Stimulated activated CD4-positive, alpha-beta T cell treated with anti-CD3 and anti-CD28 coated beads, Interleukin-15, amount 100 ng/mL, for 1 hour (primary cell): ENCODE measurements at places on chromosomes 1 and 21.

DNA sequence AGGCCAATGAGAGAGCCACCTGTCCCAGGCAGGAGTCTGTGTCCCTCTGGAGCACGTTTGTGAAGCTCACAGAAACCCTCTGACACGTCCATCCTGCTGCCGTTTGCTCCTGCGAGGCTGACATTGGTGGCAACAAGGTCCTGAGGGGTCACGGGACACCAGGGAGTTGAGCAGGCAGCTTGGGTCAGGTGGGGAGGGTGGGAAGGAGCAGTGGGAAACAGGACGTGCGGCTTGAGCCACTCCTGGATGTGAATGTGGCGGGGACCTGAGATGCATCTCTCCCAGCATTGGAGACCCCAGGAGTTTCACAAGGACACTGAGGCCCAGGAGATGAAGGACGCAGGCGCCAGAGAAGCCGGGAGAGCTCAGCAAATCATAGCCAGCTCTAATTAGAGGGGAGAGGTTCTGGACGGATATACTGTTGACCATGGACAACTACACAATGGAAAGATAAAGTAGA lies 149.0 kb downstream of the PEX14 start:
- DNase-seq: no peak

GRCh38 chr1:103267266-103267665 lies 158.9 kb upstream of the COL11A1 start:
- DNase-seq: no peak

- no peak for DNase-seq
Measured at GRCh38 chr1:64624218-64624713, 120.6 kb upstream of the RAVER2 start.

DNA sequence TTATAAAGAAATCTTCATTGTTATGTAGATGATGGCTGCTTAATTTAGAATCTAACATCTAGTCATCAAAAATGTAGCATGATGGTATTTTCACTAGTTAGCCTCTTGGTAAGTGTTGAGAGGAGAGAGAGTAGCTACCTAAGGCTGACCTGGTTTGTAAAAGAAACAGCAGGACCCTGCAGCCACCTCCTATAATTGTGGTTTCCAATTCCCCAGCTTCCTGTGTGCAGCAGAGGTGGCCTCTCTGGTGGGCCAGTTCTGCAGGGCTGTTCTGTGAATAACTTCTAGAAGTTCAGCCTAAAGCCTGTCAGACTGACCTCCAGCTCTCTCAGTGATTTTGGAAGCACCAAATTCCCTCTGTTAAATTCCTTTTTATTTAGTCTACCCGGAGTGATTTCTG lies 246.4 kb upstream of the LRRC7 start:
- DNase-seq: no peak

DNA sequence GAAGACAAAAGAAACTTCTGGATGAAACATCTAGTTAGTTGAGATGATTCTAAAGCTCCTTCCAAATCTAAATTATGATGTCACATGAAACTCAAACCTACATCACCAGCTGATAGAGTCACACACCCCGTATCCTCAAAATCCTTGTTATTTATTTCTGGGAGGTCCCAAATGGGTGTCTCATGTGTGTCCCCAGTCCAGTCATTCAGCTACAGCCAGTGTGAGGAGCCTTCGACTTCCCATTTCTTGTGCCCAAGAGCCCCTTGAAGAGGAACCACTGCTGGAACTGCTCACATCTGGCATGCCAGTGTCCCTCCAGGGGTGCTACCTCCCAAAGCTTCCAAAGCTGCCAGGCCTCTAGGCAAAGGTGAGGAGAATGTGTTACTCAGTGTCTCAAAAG lies 32.5 kb upstream of the KCNA3 start:
- DNase-seq: no peak

GRCh38 chr1:192162376-192162775 lies 4.1 kb downstream of the RGS18 start:
- no peak for DNase-seq

- peak; percentile 55 for DNase-seq
Measured at GRCh38 chr1:202189001-202189790, 4.4 kb upstream of the LGR6 start.

GRCh38 chr1:34983700-34984355 lies 1.3 kb downstream of the TMEM35B start:
- no peak for DNase-seq

DNA sequence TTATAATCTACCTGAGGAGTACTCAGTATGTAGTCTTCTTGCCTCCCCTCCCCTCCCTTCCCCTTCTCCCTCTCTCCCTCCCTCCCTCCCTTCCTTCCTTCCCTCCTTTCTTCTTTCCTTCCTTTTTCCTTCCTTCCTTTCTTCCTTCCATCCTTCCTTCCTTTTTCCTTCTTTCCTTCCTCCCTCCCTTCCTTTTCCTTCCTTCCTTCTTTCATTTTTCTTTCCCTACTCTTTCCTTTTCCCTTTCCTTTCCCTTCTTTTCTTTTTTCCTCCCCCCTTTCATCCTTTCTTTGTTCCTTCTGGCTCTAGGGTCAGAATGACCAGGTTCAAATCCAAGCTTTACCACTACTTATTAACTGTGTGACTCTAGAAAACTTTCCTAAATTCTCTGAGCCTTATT lies 48.5 kb upstream of the HAO2 start:
- DNase-seq: no peak

- no peak for DNase-seq
Measured at GRCh38 chr1:225655509-225656258, 2.8 kb upstream of the ENAH start.

GRCh38 chr1:17609529-17609928 lies 70.0 kb downstream of the ARHGEF10L start:
- no peak for DNase-seq

DNA sequence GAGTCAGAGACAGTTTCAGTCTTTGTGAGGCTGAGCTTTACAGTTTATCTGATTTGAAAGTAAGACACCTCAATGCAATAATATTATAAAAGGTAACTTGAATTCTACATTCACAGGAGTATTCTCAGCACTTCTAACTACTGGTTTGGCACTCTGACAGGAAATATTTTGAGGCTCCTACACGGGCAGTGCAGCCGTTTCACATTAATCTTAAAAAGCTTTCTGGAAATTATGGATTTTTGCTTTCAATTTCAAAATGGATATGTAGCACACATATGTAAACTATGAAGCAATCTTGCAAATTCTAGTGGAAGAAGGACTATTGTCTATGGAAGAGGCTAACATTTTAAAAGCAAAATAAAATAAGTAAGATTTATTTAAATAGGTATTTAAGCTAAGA lies 262.9 kb upstream of the SNX7 start:
- DNase-seq: no peak

DNA sequence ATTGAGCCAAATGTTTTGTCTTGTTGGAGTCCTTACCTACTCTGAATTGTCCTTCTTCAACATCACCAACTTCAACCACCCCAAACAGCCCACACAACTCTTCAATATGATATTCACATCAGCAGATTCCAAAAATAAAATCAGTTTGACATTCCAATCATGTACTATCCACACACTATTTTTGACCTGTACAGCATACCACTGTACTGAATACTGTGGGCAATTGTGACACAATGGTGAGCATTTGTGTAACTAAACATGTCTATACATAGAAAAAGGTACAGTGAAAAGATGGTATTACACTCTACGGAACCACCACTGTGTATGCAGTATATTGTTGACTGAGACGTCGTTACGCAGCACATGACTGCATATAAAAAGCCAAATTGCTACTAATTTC lies 223.1 kb downstream of the KCNT2 start:
- DNase-seq: no peak

DNA sequence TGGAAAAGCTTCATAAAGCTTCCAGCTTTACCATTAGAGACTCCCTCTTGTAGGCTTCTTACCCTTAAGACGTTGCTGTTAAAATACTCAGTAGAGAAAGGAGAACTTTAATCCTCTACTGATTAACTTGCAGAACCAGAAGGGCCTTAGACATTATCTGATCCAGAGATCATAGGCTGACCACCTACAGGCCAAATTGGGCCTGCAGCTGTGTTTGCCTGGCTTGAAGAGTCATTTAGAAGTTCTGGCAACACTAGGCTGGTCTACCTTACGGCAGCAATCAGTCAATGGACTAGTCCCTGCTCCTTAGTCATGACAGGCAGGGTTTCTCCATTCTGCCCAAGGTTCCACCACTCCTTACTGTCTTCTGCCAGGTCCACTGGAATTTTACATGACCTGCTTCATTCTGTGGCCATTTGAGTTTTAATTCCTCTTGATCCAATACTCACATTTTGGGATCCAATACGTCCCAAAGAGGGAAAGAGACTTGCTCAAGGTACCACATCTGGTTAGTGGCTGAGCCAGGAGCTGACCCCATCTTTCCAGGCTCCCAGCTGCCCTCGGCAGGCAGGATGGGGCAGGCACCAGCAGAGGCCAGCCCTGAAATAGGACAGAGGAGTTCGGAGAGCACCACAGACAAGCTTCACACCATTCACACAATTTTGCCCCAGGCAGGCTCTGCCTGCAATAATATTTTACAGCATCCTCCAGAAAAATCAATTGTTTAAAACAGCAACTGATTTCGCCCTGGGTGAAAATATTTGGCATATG lies 96.8 kb downstream of the TNR start:
- no peak for DNase-seq

GRCh38 chr1:151026460-151026859 lies 9.9 kb upstream of the BNIPL start:
- no peak for DNase-seq

DNA sequence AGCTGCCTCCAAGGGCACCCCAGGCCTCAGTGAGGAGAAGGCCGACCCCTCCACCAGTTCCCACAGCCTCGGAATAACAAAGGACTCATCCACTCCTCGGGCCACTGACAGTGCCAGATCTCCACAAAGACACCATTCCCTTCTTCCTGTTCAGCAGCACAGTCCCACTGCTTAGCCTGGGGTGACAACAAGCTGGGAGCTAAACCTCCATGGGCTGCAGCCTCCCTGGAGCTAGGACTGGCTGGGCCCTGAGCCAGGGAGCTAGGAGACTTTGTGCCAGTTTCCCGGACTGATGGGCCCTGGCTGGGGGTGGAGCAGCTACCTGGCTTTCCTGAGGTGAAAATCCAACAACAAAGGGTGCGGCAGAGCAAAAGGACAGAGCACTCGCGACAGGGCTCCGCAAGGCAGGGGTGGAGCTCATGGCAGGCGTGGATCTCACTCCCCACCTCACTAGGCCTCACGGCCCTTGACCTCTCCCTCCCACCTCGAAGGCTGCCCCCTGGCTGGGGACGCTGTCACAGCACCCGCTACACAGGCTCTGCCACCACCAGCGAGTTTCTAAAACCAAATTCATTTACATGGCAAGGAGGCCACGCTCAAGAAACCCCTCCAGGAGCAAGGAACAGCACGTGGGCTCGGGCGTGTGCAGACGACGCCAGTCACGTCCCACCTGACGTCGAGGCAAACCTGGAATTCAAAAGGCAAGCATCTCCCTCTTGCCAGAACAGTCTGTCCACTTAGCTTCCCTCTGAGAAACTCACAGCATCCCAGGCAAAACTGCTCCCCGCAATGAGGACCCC lies 13.8 kb downstream of the SLC35E2B start:
- no peak for DNase-seq

DNA sequence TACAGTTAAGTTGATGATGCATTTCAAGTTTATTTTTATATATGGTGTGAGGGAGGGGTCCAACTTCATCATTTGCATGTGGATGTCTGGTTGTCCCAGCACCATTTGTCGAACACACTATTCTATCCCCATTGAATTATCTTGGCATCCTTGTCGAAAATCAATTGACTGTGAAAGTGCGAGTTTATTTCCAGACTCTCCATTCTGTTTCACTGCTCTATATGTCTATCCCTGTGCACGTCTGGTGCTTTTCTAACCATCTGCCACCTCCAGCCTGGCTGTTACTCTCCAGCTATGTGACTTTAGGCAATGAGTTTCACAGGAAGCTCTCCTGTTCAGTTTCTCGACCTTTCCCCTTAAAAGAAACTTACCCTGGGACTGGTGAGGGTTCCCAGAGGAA lies 137.1 kb upstream of the KLHDC7A start:
- DNase-seq: no peak

DNA sequence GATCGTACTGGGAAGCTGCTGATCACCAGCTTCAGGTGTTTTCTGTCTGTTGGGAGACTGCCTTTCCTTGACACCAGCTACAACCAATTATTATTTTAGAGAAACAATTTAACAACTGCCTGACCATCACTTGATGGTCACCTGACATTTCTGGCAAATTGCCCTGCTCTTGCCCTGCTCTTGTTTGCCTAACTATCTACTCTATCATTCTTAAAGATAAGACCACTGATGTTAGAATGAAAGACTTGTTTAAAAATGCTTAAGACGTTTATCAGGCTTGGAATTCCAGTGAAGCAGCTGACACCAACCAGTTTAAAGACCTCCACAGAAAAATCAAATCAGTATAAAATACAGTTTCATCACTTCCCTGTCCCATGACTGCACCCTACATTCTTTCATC lies 423.3 kb upstream of the CAMK1G start:
- no peak for DNase-seq

- DNase-seq: peak; percentile 61
Measured at GRCh38 chr1:246506674-246507481, at the start of gene SMYD3. SMYD3 (minus strand) TSS chr1:246507279.

- no peak for DNase-seq
Measured at GRCh38 chr1:117600966-117601365, 4.9 kb upstream of the TENT5C start.

- no peak for DNase-seq
Measured at GRCh38 chr1:157274698-157275534, 136.7 kb upstream of the ETV3 start.

DNA sequence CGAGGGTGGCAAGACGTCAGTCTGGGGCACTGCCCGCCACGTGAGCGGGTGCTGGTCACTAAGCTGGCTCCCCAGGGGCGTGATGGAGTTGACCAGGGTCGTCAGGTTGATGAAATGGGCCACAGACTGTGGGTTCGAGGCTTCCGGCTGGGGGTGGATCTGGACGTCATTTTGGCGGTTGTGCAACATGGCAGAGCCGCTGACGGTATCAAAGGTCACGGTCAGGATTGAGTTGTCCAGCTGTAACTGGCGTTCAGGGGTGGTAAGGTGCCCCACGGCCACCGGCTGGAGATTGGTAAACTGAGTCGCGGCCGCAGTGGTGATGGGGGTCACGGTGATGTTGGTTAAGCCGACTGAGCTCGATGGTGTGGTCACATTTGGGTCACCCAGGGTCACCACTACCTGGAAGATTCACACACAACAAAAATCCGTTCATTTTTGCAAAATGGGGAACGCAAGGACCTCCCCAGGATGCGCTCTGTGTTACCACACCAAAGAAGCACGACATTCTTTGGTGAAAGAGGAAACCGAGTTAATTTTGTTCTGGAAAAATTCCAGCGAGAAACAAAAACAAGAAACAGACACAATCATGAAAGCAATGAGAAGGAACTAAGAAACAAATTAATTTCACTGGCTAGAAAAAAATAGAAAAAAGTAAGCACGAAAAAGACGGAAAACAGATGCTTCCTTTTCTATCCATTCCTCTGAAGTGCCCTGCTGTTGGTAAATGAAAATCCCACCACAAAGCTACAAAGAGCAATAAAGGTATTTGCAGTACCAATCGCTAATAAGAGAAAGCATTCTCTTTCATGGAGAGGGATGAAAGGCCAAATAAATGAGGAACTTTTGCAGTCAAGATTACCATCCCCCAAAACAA lies 34.7 kb upstream of the RIPK4 start:
- DNase-seq: no peak

GRCh38 chr1:153535242-153536011 lies at the start of gene S100A6:
S100A6 (minus strand) TSS chr1:153535991; CDS start chr1:153535339, 652 bp downstream.
- no peak for DNase-seq

- DNase-seq: no peak
Measured at GRCh38 chr1:47786316-47786715, 210.9 kb downstream of the TRABD2B start.
